Activated CD4-positive, alpha-beta T cell treated with anti-CD3 and anti-CD28 coated beads, Interleukin-2, amount 50 U/mL, for 48 hours (primary cell): ENCODE measurements at places on chromosomes 13 and 19.

GRCh38 chr13:27112006-27112405 is 59.6 kb downstream of the USP12 start:
- no peak for DNase-seq

DNA sequence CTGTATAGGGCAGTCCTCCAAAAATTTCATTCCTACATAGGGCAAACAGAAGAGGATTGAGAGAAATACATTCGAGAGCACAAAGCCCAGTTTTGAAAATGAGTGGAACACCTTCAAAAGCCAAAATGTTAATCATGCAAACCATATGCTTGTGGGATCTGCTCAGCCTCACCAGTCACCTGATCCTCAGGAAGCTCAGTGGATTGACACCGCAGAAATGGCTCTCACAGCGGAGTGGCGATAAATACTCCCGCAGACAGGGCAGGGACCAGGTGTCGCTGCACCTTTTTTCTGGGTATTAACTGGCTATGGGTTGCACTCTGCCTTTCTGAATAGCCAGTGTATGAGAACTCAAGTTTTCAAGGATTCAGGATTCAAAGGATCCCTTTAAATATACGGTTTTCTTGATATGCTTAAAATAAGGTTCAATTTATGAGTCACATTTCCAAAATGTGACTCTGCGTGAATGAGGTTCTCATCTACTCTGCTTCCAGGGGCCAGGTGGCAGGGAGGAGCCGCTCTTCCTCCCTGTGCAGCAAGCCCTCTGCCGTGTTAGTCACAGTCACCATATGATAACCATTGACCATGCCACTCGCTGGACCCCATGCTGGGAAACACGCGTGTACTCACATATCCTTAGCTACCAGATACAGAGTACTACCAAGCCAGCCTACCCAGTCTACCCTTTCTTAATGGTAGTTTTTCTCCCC is 18.3 kb upstream of the DHRS12 start:
- no peak for DNase-seq

- no peak for DNase-seq
Observed at GRCh38 chr13:20177049-20177831, 15.5 kb downstream of the GJB2 start.

DNA sequence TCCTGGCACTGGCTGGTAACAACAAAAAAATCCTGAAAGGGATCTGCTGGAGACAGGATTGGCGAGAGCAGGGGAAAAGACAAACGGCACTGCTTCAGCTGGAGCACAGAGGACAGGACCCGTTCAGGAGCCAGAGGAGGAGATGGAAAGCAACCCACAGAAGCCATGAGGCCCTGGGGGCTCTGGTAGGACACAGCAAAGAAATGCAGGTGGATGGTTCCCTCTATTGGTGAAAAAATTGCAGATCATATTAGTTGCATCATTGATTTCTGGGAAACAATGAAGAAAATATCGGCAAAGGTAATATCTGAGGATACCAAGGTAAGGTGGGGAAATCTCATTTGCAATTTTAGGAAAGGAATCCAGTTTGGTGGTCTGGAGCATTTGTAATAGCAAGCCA is 25.7 kb upstream of the TPP2 start:
- no peak for DNase-seq

GRCh38 chr19:53396525-53396868 is 1.5 kb downstream of the ZNF765 start:
- no peak for DNase-seq
